ENCODE measurements at places on chromosomes 13 and 19. TPM values are rescaled to one million over a fixed set of nuclear protein-coding genes. Genes with fewer than 3 reads are reported as not detected.

DNA sequence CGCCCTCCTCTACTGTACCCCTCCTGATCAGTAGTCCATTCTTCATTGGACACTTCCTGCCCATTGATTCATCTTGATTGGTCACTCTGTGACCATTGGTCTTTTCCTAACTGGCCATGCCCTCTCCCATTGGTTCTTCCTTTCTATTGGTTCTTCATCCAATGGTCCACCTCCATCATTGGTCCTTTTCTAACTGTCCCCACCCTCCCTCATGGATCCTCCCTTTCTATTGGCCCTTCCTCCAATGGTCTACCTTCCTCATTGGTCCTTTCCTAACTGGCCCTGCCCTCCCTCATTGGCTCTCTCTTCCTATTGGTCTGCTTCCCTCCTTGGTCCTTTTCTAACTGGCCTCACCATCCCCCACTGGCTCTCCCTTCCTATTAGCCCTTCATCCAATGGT lies 7.1 kb downstream of the KLK6 start:
- no peak for DNase-seq

- no peak for DNase-seq
Observed at GRCh38 chr13:27005556-27005955, 166.1 kb downstream of the USP12 start.

GRCh38 chr13:49636705-49637104 lies 8.4 kb downstream of the ARL11 start:
- DNase-seq: no peak

GRCh38 chr13:99282264-99283231 lies 24.4 kb upstream of the GPR18 start:
- no peak for DNase-seq

- DNase-seq: no peak
Observed at GRCh38 chr19:32866061-32866460, 3.5 kb downstream of the SLC7A9 start.

DNA sequence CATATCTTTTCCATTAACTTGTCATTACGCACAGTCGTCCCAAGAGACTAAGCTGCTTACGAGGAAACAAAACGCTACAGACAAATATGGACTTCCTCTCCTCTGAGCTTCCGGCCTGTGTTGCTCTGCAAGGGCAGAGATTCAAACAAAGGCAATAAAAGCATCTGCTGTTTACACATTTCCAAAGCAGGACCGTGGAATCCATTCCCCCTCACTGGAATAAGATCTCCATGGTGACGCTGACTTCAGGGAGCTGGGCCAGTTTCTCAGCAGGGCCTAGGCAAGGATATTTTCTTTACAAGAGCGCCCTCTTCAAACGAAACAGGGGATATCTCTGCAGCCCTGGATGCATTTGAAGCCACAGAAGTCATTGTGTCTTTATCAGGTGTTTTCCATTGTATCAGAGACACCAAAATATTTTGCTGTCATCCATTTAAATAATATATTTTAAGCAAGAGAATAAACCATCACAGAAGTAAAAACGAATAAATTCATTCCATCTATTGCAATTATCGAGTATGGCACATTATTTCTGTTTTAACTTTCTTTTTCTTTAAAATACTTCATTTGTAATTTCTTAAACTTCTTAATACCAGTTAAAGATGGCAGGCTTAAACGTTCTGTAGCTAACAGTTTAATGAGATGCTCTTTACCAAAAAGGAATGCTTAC lies 177.5 kb downstream of the DCLK1 start:
- DNase-seq: peak; percentile 94

DNA sequence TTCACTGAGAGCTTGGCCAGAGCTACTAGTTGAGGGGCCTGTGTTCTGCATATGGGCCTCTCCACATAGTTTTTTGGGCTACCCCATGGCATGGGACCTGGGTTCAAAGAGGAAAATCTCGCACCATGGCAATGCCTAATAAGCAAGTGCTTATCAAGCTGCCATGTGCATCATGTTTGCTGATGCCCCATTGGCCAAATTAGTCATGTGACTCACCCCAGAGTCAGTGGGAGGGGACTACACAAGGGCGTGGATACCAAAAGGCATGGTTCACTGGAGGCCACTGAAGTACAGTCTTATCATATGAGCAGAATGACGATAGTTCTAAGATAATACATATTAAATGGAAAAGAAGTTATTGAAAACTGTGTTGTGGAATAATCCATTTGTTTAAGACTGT lies 214.8 kb downstream of the LMO7 start:
- no peak for DNase-seq

GRCh38 chr13:30829145-30829832 lies 76.8 kb upstream of the MEDAG start:
- peak; percentile 82 for DNase-seq

Gene ATP1A3
- polyA plus RNA-seq: 0.11 TPM

DNA sequence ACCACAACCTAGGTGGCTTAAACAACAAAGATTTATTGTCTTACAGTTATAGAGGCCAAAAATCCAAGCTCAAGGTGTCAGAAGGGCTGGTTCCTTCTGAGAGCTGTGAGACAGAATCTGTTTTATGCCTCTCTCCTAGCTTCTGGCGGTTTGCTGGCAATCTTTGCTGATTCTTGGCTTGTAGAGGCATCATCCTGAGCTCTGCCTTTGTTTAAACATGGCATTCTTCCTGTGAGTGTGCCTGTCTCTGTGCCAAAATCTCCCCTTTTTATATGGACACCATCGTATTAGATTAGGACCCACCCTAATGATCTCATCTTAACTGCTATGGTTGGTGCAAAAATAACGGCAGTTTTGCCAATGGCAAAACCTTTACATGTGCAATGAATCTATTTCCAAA lies 169.1 kb downstream of the CACNA1A start:
- DNase-seq: no peak

- DNase-seq: peak; percentile 88
Observed at GRCh38 chr13:52348071-52348470, 57.9 kb downstream of the THSD1 start.

Gene CYP2S1
- 2.1 TPM for polyA plus RNA-seq

- DNase-seq: no peak
Observed at GRCh38 chr19:2150794-2151338, 500 bp downstream of the AP3D1 start.

DNA sequence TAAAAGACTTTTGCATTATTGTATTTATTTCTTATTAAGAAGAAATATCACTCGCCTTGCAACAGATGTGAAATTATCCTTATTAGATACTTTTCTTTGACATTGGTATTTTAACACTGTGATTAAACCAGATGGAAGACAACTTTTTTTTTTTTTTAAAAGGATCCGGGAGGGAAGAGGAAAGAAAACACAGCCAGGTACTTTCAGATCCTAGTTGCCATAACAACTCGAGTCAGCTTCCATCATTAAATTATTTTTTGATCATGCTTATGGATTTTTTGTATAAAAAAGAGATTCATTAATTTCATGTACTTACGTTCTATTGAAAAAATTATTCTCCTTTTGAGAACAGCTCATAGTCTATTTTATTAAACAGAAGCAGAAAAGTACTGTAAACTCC lies 515.7 kb downstream of the TBC1D4 start:
- DNase-seq: no peak

- peak; percentile 60 for DNase-seq
Observed at GRCh38 chr13:23960566-23961156, 63.4 kb upstream of the C1QTNF9B start.

Gene IGFL3
- not detected for polyA plus RNA-seq

GRCh38 chr13:51825165-51825592 lies 19.8 kb downstream of the TMEM272 start:
- no peak for DNase-seq

- no peak for DNase-seq
Observed at GRCh38 chr19:46737298-46737654, 8.6 kb upstream of the FKRP start.

- DNase-seq: no peak
Observed at GRCh38 chr13:27489456-27489855, 39.1 kb upstream of the MTIF3 start.

Gene GNG7
- 0.19 TPM for polyA plus RNA-seq

Gene KDELR1
- polyA plus RNA-seq: 171 TPM

GRCh38 chr19:31349160-31349881 lies at the start of gene TSHZ3:
Gene TSHZ3, minus strand, starts transcription at chr19:31349436. Its CDS starts 217 bp downstream, at chr19:31349219.
- peak; percentile 87 for DNase-seq

GRCh38 chr19:53076984-53077383 lies 26.2 kb downstream of the ZNF160 start:
- DNase-seq: peak; percentile 28

- DNase-seq: no peak
Observed at GRCh38 chr19:32022044-32022640, 323.3 kb upstream of the ZNF507 start.

Gene DBP
- polyA plus RNA-seq: 3.0 TPM

Gene ADGRE3
- not detected for polyA plus RNA-seq

Gene PRODH2
- not detected for polyA plus RNA-seq

DNA sequence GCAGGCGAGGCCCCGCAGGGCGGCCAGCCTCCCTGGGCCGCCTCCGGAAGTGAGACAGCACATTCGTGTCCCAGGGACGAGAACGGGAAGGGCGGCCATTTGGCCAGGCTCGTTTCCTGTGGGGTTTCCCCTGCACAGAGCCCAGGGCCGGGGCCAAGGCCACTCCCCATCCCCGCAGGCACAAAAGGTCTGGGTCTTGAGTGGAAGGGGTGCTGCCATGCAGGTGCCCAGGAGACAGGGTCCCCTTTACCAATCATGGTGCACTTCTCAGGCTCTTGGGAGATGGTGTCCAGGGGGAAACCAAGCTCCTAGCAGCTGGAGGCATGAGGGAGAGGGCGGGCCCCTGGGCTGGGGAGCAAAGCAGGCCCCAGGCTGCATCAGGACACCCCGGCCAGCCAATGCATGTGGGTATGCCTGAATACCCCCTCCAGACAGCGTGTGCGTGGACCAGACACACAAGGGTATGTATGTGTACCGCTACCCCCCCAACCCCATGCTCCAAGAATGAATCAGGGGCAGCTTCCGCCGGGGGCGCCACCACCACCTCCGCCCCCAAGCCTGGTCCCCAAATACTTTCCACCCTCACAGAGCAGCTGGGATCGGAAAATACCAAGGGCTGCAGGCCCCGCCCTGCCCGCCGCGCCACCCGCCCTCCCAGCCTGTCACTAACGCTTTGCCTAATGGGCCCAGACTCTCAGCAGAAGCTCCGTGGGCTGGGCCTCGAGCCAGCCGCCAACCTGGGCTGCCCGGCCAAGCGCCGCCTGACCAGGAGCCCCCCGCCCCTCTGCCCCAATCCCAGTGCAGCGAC lies 37.6 kb upstream of the NANOS3 start:
- DNase-seq: peak; percentile 84

- no peak for DNase-seq
Observed at GRCh38 chr13:71515744-71516038, 351.3 kb downstream of the DACH1 start.

DNA sequence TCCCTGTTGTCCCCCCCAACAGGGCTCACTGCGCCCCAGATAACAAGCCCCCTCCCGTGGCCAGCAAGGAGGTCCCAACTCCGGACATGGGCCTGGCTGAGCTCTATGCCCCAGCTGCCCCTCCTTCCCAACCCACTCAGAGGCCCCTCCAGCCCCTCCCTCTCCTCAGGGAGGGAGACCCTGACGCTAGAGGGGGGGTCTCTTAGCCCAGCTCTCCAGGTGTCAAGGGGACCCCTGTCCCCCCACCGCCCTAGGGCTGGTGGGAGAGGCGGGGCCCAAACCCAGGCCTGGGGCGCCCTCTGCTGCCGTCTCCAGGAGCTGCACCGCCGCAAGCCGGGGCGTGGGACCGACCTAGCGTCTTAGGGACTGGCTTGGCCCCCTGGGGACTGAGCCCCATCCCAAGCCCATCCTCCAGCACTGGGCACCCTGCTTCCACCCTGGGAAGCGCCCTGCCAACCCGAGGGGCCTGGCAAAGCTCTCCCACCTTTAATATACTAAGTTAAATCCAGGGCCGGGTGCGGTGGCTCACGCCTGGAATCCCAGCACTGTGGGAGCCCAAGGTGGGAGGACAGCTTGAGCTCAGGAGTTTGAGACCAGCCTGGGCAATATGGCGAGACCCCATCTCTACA lies 1.4 kb downstream of the GRIN3B start:
- no peak for DNase-seq

DNA sequence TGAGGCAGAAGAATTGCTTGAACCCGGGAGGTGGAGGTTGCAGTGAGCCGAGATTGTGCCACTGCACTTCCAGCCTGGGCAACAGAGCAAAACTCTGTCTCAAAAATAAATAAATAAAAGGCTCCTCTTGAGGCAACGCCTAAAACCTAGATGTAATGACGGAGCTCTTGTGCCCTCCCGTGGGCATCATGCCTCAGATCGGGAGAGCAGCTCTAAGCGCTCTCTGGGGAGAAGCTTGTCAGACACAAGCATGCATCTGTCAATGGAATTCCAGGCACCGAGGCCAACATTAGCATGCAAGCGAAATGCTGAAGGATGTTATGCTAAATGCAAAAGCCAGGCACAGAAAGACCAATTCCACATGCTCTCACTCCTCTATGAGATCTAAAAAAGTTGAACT lies 45.6 kb upstream of the MRI1 start:
- DNase-seq: peak; percentile 66

Gene TMPRSS9
- not detected for polyA plus RNA-seq

Gene CEACAM16
- not detected for polyA plus RNA-seq

DNA sequence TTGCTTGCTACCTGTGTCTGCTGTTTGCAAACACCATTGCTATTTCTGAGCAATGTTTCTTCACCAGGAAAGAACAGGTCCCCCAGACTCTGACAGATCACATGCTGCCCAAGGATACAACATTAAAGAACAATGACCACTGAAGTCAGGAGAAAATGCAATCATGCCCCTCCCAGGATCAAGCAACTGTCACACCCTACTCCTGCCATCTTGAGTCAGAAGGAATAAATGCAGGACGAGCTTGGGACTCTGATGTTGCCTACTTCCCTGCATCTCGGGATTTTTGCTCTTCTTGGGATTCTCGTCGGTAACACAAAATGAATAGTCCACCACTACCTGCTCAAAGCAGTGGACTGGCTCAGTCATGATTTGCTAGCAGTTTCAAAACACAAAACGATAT lies 490.6 kb downstream of the COG6 start:
- DNase-seq: no peak

GRCh38 chr19:54063350-54064116 lies at the start of gene VSTM1:
Gene VSTM1, minus strand, starts transcription at chr19:54063897. Its CDS starts 120 bp downstream, at chr19:54063777.
- no peak for DNase-seq

DNA sequence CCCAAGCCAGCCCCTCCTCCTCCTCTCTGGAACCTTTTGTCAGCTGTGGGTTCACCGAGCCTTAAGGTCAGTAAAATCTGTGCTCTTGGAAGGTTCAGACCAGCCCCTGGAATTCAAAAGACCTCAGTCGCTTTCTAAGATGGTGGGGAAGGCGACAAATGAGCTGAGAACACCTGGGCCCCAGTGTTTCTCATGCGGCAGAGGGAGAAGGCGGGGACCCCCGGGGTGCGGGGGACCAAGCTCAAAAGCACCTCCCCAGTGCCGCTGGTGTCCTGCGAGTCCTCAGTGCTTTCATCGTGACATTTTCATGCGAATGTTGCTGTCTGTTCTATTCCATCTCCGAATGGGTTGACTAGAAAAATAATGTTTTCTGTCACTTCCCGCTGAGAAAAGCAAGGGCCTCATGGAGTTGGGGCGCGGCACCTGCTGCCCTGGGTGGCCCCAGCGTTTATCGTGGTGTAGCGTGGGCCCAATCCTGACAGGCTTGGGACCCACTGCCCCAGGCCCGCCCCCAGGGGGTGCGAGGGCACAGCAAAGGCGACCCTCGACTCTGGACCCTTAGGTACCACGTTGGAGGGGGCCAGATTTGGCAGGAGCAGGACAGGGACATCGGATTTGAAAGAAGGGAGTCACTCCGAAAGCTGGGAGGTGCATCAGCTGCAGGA lies 751 bp upstream of the NTN5 start:
- DNase-seq: no peak

GRCh38 chr19:46076031-46076880 lies 35.5 kb upstream of the IGFL4 start:
- DNase-seq: no peak

Measured in IMR-90 (cell line).